Cortex of kidney (tissue), 1 donor: ENCODE measurements at places on chromosomes 5 and 9.

DNA sequence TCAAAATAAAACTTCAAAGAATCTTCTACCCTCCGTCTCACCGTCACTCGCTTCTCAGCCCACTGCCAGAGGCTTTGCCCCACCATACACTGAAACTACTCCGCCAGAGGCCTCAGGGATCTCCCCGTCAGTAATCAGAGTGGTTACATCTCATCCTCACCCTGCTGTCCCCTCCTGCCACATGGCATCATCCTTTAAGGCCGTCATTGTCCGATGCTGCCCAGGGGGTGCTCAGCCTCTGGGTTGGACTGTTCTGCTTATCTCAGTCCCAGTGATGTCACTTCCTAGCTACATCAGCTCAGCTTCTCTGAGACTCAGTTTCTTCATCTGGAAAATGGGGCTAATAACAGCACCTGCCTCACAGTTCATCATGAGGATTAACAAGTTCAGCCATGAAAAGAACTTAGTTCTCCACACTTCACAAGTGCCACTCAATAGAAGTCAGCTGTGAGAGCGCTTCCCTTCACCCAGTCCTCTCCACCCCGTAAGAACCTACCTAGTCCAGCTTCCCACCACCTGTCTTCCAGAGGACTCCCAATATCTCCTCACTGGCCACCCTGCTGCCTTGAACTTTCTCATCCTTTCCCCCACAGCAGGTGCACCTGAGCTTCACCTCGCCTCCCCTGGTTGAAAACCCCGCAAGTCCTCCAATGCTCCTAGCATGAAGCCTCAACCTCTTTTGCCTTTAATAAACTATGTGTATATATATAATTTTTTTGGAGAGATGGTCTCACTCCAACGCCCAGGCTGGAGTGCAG lies 2.8 kb upstream of the IL3 start:
- no peak for DNase-seq

DNA sequence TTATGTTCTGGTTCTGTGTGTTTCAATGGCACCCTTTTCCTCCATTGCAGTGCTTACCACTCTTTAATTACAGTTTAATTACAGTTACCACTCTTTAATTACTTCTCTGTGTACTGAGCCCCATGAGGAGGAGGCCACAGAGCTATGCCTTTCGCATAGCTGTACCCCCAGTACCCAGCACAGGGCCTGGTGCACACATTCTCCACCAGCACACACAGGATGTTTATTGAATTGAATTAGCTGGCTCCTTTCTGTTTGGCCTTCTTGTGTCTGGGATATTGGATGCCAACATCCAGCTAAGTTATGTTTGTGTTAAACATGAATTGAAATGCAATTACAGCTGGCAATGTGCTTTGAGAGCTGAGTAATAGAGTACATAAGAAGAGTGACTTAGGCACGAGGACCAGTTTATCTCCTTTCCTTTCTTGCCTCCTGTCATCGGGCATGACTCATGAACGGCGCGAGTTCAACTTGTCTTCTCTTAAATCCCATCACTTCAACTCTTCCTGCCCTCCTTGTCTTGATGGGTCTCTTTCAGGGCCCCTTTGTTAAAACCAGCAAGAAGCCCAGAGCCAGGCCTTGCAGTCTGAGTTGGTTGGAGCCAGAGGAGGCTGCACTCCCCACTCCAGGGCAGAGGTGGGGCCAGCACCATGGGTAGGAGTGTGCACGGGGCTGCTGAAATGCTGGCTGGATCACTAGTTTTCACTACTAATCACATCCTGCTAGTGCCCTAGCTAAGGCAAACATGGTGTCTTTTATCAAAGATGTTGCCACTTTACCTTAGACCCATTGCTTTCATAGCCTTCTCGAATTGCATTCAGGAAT lies 37.4 kb downstream of the MVB12B start:
- no peak for DNase-seq

- no peak for DNase-seq
Observed at GRCh38 chr9:133419005-133419404, 1.2 kb upstream of the REXO4 start.

DNA sequence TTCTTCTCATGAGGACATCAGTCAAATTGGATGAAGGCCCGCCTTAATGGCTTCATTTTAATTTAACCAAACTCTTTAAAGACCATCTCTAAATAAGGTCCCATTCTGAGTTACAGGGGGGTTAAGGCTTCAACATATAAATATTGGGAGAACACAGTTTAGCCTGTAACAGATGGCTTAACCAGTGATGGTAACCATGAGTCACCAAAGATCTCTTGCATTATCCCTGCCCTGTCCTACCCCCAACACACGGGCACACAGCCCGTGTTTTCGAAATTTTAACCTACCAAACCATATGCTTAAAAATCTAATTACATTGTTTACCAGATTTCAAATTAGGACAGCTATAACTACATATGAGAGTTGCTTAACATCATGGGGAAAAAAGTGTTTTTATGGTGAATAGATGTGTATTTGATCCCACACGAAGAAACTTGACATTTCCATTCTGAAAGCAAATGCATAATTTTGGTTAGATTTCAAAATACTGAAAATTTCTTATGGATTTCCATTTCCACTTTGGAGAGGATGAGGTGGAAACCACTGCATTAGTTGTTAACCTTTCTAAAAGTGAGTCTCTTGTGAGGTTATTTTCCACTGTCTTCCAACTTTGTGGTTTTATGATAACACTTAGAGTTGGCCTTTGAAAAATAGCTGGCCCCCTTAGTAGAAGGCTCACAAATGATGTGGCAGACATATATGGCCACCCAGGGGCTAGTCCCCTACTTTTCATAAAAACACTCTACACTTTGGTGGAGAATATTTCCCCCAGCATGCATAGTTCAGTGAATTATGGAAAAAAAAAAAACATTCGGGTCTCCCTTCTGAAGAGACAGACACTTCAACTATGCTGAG lies 849.3 kb downstream of the TLE1 start:
- no peak for DNase-seq

- no peak for DNase-seq
Observed at GRCh38 chr5:150570333-150570732, 62.4 kb downstream of the NDST1 start.

DNA sequence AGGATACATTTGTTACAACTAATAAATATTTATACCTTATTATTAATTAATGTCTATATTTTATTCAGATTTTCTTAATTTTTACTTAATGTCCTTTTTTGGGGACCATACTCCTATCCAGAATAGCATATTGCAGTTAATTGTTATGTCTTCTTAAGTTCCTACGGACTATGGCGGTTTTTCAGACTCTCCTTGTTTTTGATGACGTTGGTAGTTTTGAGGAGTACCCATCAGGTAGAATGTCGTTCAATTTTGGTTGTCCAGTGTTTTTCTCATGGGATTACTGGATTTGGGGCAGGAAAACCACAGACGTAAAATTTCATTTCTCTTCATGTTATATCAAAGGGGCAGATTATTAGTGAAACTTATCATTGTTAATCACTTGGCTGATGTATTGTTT lies 223.7 kb downstream of the ISL1 start:
- no peak for DNase-seq

- DNase-seq = no peak
Observed at GRCh38 chr9:94212531-94212930, 46.6 kb upstream of the ZNF169 start.
